NCI-H524 (cell line): ENCODE measurements at places on chromosomes 3 and 15.

GRCh38 chr3:109835958-109836357 is 498.6 kb upstream of the DPPA4 start:
- DNase-seq: no peak

DNA sequence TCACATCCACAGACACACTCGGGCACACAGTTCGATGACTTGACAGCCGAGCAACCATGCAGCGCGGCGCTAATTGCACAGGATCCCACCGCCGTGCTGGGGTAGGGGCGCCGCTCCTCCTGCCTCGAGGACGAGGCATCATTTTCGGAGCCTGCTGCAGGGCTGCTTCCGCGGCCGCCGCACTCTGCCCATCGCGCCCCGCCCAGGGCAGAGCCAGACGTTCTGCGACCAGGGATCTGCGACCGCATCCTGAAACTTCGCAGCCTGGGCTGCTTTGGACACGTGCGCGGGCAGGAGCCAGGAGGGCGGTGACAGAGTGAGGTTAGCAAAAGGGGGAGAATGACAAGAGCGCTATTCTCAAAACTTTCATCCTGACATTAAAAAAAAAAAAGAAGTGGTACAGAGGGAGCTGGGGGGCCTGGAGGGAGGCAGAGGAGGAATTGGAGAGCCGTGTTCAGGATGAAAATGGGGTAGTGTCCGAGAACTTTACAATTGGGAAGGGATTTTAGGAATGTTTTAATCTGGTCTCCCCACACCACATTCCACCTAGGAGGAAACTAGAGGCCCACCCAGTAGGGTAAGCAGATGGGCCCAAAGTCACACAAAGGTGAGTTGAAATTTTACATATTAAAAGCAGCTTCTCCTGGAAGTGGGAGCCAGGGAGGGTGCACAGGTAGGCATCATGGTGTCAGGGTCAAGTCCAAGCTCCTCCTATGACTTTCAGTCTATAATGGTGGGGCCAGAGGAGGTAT is 15.9 kb downstream of the IGDCC3 start:
- no peak for DNase-seq

GRCh38 chr15:39493424-39494067 is 87.3 kb upstream of the THBS1 start:
- no peak for DNase-seq

DNA sequence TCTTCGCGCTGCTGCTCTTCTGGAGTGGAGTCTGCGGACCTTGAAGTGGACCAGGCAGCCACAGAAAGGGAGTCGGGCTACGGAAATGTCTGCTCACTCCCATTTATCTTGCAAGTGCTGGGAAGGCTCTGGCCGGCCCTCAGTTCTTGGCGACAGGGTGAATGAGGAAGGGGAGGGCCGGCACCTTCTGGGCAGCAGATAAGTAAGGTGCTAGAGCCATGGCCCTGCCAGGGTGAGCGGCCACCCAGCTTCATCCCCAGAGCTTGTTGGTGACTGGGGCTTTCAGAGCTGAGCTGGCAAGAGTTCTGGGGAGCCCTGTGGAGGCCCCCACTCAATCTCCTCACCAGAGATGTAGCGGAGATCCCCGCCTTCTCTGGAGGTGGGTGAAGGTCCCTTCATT is 103.5 kb downstream of the ASB7 start:
- DNase-seq: no peak

DNA sequence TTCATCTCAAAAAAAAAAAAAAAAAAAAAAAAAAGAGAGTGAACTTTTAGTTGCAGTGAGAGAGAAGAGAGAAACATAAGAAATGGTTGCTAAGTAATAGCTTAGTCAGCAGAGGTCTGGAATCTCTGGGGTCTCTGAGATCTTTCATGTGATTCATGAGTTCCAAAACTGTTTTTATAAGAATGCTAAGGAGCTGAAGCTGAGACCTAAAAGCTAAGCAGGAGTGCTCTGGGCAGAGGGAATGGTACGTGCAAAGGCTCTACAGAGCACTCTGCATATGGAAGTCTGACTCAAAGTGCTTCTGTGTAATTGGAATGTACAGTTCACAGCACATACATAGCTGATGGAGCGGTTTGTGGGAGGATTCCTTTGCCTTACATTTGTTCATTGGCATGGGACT is 66.3 kb upstream of the LRIG1 start:
- DNase-seq: no peak

DNA sequence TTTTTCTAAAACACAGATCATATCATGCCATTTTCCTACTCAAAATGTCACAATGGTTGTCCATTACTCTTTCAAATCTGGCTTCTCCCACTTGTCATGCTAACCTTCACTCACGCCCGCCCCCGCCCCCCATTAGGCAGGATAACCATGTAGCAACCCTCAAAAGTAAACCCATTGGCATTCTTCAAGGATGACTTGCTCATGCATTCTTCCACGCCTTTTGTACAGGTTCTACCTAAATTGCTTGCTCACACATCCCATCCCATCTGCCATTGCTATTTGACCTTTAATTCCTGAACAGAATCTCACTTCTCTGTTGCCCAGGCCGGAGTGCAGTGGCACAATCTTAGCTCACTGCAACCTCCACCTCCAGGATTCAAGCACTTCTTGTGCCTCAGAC is 389.3 kb downstream of the MCTP2 start:
- no peak for DNase-seq

GRCh38 chr3:106049821-106050220 is 181.0 kb upstream of the CBLB start:
- no peak for DNase-seq

- no peak for DNase-seq
These were observed 115.8 kb upstream of the CTDSPL start for GRCh38 chr3:37745921-37746320.

DNA sequence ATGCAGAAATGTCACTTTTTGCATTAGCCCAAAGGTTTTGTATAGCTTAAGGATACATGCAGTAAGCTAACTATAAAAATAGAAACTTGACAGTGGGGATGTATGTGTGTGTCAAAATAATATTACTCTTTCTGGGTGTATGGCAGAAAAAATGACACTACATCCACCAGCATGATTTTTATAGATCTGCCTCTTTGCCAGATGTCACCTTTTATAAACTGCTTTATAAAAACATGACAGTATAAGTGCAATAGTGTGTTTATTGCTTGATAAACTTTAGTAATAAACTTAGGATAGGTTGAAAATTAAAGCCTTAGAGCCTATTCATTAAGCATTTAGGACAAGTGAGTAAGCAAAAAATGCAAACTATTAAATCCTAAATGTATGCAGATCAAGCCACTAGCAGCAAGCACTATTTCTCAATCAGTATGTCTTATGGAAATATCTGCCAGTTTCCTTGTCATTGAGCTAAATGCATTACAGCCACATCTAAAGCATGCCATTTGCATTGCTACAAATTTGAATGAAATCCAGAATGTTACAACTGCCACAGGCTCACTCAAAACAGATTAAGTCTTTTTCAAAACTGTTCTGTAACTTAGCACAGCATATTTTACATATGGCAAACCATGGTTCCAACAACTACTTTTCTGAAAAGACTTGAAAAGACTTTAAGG is 935.0 kb downstream of the FHIT start:
- no peak for DNase-seq

DNA sequence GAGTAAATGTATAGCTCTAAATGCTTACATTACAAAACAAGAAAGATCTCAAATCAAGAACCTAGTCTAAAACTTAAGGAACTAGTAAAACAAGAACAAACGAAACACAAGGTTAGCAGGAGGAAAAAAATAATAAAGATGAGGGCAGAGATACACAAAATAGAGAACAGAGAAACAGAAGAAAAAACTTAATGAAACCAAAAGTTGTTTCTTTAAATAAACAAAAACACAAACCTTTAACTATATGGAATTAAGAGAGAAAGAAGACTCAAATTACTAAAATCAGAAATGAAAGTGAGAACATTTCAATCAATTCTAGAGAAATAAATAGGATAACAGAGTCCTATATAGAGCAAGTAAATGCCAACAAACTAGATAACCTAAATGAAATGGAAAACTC is 59.6 kb downstream of the DLG1 start:
- no peak for DNase-seq

- no peak for DNase-seq
These were observed 21.7 kb upstream of the TBC1D21 start for GRCh38 chr15:73851689-73852088.

- DNase-seq: no peak
These were observed 73.2 kb downstream of the SUCNR1 start for GRCh38 chr3:151946606-151947005.

- peak; percentile 90 for DNase-seq
These were observed 53.9 kb upstream of the KLF13 start for GRCh38 chr15:31272558-31273257.

GRCh38 chr15:51904421-51904820 is 67.2 kb downstream of the LEO1 start:
- no peak for DNase-seq

- DNase-seq: no peak
These were observed 69.6 kb downstream of the ATP10A start for GRCh38 chr15:25793354-25794050.

GRCh38 chr3:172581757-172582166 is 58.5 kb upstream of the TNFSF10 start:
- DNase-seq: peak; percentile 83

DNA sequence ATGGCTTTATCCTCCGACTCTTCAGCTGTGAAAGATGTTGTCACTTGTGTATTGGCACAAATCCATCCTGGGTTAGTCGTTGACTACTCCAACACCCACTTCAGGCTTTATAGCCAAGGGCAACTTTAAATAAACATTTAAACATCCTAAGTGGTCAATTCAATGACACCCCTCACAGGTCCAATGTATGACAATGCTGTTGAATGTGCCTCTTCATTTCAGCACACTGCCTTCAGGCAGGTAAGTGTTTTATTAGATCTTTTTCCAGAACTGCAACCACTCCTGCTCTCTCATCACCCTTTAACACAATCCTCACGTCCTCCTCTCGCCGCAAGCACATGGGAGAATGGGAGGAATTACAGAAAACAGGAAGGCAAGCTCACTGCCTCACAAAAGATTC is 30.3 kb downstream of the IL12A start:
- no peak for DNase-seq

DNA sequence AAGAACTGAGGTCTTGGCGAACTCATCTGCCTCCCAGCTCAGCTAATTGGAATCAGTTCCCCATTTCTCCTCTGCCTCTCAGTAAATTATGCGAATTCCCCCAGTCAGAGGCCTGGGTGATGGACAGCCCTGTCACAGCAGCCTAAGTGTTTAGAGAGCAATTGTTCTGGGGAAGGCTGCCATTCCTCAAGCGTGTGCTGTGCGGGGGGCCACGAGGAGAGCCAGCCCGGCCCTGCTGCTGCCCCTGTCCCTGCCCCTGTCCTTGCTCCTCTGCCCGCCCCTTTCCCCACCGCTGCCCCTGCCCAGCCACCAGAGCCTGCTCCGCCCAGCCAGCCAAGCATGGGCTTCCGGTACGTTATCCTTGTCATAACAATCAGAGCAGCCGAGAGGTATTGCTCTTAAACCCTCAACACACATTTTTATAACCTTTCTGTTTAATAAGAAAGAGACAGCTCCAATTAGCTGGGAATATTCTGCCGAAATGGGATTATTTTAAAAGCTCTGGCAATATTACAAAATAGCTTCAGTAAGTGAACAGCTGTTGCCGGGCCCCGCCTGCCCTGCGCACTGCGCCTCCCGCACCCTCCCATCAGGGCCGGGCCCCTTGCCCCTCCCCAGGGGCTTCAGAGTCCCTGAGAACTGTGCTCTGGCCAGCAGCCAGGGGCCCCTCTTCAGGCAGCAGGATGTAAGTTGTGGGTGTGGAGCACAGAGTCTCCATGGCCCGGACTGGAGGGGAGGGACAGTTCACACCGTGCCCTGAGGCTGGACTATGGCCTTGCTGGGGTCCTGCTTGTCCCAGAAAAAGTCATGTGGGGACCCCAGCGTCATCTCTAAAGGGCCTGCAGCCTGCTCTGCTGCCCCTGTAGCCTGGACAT is 12.4 kb upstream of the CACNA2D2 start:
- peak; percentile 92 for DNase-seq

- no peak for DNase-seq
These were observed 34.2 kb downstream of the APBA2 start for GRCh38 chr15:28919679-28920655.

DNA sequence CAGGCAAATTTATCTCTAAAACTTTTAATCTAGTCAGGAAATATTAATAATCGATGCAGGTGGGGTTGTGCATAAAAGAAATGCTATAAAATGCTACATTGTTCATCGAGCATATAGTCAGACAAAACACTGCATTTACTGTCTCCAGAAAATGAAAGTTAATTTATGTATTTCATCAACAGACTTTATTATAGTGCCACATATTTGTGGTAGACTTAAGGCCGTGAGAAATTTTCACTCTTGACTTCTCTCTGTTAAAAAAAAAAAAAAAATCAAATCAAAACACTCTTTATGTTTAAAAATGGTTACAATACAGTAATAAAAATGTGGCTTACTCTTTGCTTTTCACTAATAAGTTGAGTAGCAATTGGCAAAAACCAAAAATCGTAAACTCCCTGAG is 67.4 kb downstream of the RBMS3 start:
- no peak for DNase-seq

GRCh38 chr15:56923174-56923591 is 4.7 kb downstream of the TCF12 start:
- no peak for DNase-seq

GRCh38 chr3:170726976-170727661 is 141.2 kb upstream of the SLC7A14 start:
- DNase-seq: no peak

DNA sequence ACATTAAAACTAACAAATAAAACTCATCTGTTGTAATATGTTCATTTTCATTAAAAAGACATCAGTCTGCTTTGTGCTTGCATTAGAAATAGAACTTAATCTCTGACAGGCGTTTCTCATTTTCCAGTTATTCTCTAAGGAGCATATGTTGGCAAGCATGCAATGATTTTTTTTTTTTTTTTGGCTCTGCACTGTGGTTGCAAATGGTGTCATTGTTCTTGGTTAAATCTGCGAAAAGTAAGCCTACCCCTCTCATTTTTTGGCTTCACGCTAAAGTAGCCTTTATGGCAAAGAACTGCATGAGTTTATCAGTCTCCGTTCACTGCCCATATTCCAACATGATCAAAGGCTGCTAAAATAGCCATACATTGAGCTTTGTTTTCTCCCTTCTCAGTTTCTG is 403.2 kb downstream of the MECOM start:
- DNase-seq: peak; percentile 40

- no peak for DNase-seq
These were observed 3.0 kb downstream of the SPATA16 start for GRCh38 chr3:173138026-173138425.

GRCh38 chr3:180594631-180595558 is 7.1 kb upstream of the TTC14 start:
- DNase-seq: peak; percentile 50

DNA sequence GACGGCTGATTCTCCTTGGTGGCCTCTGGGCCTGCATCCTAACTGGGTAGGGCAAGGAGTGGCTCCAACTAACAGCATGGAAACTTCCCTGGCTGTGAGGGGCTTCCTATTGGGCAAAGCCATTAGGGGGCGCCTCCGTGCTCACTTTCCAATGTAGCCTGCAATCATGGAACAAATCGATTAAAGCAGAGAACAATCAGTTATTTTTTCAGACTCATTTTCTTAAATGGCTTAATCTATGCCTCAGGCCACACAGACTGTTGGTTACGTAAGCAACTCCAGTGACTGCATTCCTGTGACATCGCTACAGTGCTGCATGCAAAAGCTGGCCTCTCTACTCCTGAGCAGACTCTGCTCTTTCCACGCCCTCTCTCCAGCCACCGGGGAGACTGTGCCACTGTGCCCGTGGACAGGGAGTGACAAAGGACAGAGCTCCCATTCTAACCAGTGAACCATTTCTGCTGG is 278.9 kb downstream of the KLF13 start:
- no peak for DNase-seq

- no peak for DNase-seq
These were observed 12.9 kb downstream of the DLG1 start for GRCh38 chr3:197285557-197285956.
